Kidney glomerular epithelial cell (primary cell): ENCODE measurements at places on chromosomes 2 and 18.
A peak's percentile ranks its signal among the peaks of the same experiment; 100 is the strongest.

DNA sequence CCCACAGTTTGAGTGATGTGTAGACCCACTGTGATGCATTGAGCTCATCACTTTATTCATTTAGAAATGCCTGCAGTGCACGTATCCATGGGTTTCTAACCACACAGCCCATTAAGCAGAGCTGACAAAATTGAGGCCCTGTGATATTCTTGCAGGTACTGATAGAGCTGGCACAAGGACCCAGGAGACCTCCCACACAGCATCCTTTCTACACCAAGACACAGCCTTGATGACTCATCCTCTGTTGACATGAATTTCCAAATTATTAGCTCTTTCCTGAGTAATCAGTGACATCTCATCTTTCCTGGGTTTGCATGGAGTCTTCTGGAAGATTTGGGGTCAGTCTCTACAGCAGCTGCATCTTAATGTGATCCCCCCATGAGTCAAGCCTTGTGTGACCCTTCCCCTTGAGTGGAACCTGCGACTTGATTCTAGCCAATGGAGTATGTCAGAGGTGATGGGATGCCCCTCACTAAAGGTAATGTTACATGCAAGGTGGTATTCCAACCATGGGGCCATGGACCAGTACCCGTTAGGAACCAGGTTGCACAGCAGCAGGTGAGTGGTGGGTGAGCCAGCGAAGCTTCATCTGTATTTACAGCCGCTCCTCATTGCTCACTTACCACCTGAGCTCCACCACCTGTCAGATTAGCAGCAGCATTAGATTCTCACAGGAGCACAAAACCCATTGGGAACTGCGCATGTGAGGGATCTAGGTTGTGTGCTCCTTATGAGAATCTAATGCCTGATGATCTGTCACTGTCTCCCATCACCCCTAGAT lies 181.1 kb upstream of the ARL4C start:
- DNase-seq: no peak

GRCh38 chr2:195903956-195904355 lies 164.7 kb downstream of the DNAH7 start:
- no peak for DNase-seq

GRCh38 chr2:46030330-46030729 lies 266.9 kb upstream of the EPAS1 start:
- DNase-seq: no peak

GRCh38 chr2:5520463-5520972 lies 171.7 kb upstream of the SOX11 start:
- peak; percentile 42 for DNase-seq

DNA sequence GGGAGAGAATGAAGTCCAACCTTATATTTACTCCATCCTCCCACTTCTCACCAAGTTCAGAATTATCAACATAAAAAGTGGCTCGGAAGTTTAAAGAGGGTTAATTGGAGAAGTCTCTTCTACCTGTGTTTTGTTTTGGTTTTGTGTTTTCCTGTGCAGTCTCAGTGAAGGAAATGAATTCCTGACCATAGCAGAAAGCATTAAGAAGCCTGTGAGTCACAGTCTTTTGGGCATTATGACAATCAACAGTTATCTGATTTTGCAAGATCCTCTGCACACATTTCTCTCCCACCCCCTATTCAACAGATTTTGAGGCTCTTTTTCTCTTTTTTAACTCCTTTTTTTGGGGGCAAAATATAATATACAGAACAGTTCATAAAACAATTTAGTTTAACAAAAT lies 8.6 kb upstream of the RPL37A start:
- peak; percentile 49 for DNase-seq

- no peak for DNase-seq
Observed at GRCh38 chr2:192292478-192292877, 97.7 kb upstream of the TMEFF2 start.

- DNase-seq: no peak
Observed at GRCh38 chr2:7417845-7418742, 500.9 kb downstream of the RNF144A start.

DNA sequence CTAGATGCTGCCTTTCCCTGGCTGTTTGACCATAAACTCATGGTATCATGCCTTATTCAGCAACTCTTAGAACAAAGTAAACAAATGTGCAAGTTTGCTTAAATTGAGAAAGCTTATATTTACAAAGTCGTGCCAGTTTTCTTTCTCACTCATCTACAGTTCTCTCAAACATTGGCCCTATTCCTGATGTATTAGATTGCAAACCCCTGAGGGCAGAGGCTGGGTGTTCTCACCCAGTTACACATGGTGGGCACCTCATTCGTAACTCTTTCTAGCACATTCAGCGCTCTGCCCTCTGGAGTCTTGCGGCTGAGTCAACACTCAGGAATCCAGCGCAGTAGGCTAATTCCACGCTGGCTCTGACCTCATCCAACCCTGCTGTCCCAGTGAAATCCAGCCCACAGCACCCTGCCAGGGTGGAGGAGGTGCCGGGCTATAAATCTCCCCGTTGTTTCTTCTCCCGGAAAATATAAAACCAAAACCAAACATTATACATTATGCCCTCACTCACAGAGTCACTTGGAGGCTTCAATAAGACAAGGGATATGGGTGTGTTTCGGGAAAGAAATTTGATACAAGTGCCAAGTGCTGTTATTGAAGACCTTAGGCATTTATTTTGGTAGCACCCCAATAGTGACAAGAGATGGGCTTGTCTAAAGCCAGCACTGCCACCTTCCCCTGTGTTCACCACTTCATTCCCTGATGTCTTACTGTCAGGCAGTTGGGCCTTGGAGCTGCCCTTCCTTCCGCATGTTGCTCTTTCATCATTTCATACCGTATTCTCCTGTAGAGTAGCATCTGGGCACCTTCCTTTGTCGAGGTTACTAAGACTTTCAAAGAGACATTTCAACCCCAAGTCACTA lies 287.4 kb downstream of the PRKCE start:
- peak; percentile 95 for DNase-seq

- no peak for DNase-seq
Observed at GRCh38 chr2:206619011-206619410, 23.3 kb upstream of the FAM237A start.

GRCh38 chr2:162382278-162382677 lies 38.3 kb downstream of the GCA start:
- DNase-seq: no peak

- peak; percentile 42 for DNase-seq
Observed at GRCh38 chr2:85324639-85325465, 2.9 kb downstream of the TGOLN2 start.

- DNase-seq: no peak
Observed at GRCh38 chr2:56757884-56758545, 574.2 kb downstream of the CCDC85A start.

- DNase-seq: peak; percentile 80
Observed at GRCh38 chr2:62654423-62654791, 51.1 kb upstream of the EHBP1 start.
